ENCODE measurements at places on chromosomes 7 and 10. TPM values are rescaled to one million over a fixed set of nuclear protein-coding genes. Genes with fewer than 3 reads are reported as not detected.

Gene EPHA1
- 8.1 TPM for polyA plus RNA-seq

Gene CALML3
- polyA plus RNA-seq: not detected

Gene TRIM74
- polyA plus RNA-seq: 0.61 TPM

Gene TEX47
- polyA plus RNA-seq: not detected

Gene CTNNA3
- not detected for polyA plus RNA-seq

Gene NPFFR1
- polyA plus RNA-seq: not detected

Gene C7orf33
- polyA plus RNA-seq: 0.04 TPM

Gene SP8
- not detected for polyA plus RNA-seq

Gene VWA2
- polyA plus RNA-seq: not detected

Gene UBE2D4
- polyA plus RNA-seq: 16.0 TPM

Gene ASB10
- not detected for polyA plus RNA-seq

Gene EMX2
- not detected for polyA plus RNA-seq

Gene C10orf67
- polyA plus RNA-seq: not detected

Gene LBX1
- not detected for polyA plus RNA-seq

Gene SH3PXD2A
- polyA plus RNA-seq: 11.1 TPM

Gene CCDC172
- polyA plus RNA-seq: not detected

Gene CLCN1
- polyA plus RNA-seq: 0.01 TPM

Gene SFRP4
- polyA plus RNA-seq: 1.5 TPM

Gene CYP3A7
- 5.7 TPM for polyA plus RNA-seq

Gene CDHR1
- polyA plus RNA-seq: 0.01 TPM

Gene C10orf143
- polyA plus RNA-seq: 0.21 TPM

Gene CALHM1
- polyA plus RNA-seq: not detected

Gene TMEM273
- not detected for polyA plus RNA-seq

Gene RAMP3
- not detected for polyA plus RNA-seq

Gene KCNH2
- polyA plus RNA-seq: 0.12 TPM

Gene IKZF1
- polyA plus RNA-seq: not detected

Gene RSPH10B
- not detected for polyA plus RNA-seq

Gene TMEM176B
- polyA plus RNA-seq: not detected

Gene TRIM50
- polyA plus RNA-seq: 4.2 TPM

Gene CNTNAP2
- polyA plus RNA-seq: 0.42 TPM

Gene BRI3
- 103 TPM for polyA plus RNA-seq
